ENCODE measurements at places on chromosomes 3 and 15. TPM values are rescaled to one million over a fixed set of nuclear protein-coding genes. Genes with fewer than 3 reads are reported as not detected.

RETNLB gene
- not detected for total RNA-seq

KBTBD13 gene
- total RNA-seq: not detected

GABRG3 gene
- total RNA-seq: 0.53 TPM

CELSR3 gene
- total RNA-seq: 30.1 TPM

FANCD2 gene
- total RNA-seq: 56.0 TPM

ARID3B gene
- total RNA-seq: 104 TPM

DNA sequence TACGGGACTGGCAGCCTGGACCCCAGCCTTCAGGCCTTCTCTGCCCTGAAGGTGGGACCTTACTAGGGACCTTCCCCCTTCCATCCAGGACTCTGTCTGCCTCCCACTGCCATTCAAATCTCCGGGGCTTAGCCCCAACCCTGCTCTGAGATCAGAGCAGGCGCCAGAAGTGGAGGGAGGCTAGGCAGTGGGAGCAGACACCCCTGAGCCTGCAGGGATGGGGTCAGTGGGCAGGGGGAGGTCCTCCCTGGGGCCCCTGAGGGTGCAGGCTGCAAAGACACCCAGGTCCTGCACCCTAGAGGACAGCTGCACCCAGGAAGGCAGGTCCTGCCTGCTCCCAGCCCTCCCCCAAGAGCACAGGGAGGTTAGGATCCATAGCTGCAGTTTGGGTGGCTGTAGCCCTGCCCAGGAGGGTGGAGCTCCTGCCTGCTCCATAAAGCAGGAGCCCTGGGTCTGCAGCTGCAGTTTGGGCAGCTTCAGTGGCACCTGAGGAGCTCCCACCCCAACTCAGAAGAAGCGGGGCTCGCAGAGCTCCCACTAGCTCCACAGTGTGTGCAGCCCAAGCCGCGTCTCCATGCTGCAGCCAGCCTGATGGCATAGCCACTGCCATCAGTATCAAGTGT, 8.1 kb upstream of the POC1A start:
- no peak for DNase-seq

DNA sequence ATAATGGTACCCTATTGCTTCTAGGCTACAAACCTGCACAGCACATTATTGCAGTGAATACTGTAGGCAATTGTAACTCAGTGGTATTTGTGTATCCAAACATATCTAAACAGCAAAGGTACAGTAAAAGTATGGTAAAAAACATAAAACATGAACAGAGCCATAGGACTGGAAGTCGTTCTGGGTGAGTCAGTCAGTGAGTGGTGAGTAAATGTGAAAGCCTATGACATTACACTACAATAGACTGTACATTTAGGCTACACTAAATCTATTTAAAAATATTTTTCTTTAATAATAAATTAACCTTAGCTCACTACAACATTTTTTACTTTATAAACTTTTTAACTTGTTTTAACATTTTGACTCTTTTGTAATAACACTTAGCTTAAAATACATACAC, 21.3 kb downstream of the RAB6B start:
- DNase-seq: no peak

GRCh38 chr15:80730926-80731325, 35.8 kb downstream of the ABHD17C start:
- DNase-seq: no peak

DNA sequence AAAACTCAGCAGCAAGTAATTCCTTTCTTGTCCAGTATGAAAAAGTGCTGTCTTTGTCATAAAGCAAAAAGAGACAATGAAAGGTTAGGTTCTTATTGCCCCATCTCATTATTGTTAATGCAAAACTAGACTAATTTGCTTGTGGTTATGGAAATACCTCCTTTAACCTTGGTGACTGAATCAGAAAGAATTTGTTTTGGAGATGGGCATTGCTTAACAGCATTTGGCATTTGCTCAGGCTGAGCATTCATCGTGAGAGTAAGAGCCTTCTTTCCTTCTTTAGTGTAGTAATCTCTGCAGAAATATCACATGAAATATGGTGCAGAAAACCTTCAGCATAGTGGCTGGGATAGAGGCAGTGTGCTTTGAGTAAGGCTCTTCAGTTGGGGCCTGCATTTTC, 103.1 kb downstream of the CNTN6 start:
- no peak for DNase-seq

DNA sequence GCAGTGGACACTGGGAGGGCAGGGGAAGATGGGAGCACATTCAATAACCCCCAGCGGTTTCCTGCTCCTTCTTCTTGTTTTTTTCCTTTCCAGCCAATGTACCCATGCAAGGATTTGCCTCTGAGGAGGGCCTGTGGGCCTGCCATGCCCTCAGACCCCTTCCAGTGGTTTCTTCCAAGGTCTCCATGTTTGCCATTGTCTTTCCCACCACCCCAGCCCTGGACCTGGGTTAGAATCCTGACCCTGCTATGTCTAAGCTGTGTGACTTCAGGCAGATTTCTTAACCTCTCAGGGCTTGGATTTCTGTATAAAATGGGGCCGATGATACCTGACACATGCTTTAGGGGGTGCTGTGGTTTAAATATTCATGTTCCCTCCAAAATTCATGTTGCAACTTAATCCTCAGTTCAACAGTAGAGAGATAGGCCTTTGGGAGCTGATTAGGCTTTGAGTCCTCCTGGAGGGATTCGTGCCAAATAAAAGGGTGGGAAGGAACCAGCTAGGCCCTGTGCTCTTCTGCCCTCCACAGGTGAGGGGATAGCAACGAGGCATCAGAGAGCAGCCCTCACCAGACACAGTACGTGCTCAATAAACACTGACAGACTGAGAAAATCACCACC, 46.3 kb upstream of the FLNB start:
- peak; percentile 69 for DNase-seq

DNA sequence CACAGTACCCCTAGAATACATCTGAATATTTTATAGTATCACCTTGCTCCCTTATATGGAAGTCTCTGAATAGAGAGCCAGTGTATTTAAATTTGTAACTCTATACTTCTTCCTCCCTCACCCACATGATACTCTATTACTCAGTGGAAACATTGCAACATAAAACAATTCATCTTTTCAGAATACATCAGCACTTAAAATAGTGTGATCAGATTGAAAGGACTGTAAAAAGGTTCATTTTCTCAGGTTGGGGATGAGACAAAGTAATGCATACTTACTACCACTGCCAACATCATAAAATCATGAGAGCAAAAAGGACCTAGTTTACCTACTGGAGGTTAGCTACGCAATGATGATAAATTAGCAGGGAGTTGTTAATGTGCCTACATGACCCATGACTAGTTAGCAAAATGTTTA, 13.8 kb upstream of the THRB start:
- DNase-seq: no peak

Data from endodermal cell (in vitro differentiated cells).